ENCODE measurements at places on chromosomes 6 and 20.

GRCh38 chr6:144993870-144994269 is 708.7 kb downstream of the UTRN start:
- no peak for DNase-seq

- no peak for DNase-seq
Observed at GRCh38 chr6:123648723-123649122, 12.0 kb upstream of the TRDN start.

- no peak for DNase-seq
Observed at GRCh38 chr6:35382015-35382414, 39.7 kb downstream of the PPARD start.

DNA sequence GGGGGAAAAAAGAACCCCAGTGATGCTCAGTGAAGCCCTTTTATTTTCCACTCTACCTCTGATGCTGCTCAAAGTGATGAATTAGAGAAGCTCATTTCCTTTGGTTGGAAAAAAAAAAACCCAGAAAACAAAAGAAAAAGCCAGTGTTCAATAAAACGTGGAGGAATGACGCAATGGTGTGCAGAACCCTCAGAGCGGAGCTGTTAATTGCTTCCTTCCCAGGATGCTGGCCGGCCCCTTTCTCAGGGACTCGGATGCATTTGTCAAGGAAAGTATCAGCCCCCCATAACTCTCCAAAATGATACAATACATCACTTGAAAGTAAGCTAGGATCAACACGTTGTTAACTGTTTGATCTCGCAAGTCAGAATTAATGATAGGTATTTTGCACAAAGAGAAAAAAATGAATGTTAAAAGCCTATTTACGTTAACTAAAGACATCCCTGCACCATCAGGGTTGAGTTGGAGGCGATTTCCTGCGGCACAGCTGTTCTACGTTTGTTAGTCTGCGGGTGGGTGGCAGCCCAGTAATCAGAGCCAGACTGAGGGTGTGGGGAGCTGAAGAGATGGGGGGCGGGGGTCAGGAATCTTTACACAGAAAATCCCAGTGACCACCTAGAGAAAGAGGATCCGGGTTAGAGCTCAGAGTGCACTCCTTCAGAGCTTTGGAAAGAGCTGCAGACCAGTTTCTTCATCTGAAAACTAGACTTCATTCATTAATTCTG is 132.4 kb downstream of the BMP7 start:
- no peak for DNase-seq

DNA sequence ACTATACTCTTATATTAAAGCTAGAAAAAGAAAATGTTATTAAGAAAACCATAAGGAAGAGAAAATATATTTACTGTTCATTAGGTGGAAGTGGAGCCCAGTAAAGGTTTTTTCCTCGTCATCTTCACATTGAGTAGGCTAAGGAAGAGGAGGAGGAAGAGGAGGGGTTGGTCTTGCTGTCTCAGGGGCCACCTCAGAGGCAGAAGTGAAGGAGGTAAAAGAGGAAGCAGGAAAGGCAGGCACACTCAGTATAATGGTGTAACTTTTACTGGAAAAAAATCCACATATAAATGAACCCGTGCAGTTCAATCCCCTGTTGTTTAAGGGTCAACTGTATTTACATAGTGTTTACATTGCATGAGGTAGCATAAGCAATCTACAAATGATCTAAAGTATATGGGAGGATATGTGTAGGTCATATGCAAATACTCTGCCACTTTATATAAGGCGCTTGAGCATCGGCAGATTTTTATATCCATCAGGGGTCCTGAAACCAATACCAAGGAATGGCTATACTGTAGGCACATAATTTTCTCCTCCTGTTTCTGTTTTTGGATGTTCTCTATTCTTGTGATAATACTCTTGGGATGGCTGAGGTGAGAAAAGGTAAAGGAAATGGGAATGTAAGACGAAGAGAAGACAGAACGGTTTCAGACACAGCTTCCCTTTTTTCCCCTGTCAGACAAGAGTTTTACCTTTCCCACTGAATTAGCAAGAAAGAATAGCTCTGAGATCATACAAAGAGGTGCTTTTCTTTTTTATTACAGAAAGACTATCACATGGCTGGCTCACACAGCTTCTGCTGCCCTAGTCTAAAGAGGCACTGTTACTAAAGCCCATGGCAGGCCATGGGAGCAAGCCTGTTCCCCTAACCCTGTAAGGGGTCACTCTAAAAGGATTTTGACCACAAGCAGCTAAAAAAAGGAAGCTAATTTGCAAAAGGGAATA is 59.9 kb downstream of the NUDT3 start:
- no peak for DNase-seq

GRCh38 chr6:113642001-113642713 is 215.0 kb upstream of the MARCKS start:
- no peak for DNase-seq

DNA sequence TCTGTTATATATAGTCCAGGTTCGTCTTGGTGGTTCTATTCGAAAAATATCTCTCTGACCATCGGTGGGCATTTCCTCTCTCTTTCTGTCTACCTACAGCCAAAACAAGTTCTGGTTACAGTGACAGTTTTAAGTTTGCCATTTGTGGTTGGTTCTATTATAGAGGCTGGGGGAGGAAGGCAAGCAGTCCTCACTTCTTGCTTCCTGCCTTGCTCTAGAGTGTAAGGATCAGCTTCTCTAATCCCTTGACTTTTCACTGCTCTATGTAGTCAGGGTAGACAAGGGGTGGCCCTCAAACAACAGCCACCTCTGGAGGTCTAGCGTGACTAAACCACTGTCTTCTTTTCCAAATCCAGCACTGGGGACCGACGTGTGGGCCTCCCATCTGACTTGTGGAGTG is 16.1 kb downstream of the E2F3 start:
- DNase-seq, result no peak
